Fibroblast of gingiva (primary cell): ENCODE measurements at places on chromosomes 6 and 20.

GRCh38 chr6:151349651-151350270 lies 41.6 kb downstream of the ZBTB2 start:
- DNase-seq: no peak

DNA sequence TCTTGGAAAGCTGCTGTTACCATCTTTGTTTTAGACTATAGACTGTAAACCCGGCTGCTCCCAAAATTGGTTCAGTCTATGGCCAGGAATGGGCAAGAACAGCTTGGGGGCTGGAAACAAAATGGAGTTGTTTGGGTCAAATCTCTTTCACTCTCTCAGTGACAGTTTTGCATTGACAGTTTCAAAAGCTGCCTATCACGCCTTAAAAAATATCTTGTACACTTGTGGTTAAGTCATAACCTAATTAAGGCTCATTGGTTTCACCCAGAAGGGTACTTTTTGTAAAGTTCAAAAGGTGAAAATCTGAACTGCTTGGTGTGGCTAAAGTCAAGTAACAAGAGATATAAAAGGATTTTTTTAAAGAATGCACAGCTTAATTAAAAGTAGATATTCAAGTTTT lies 76.1 kb upstream of the PRL start:
- DNase-seq: no peak

- DNase-seq: no peak
Measured at GRCh38 chr20:32482442-32483261, 102.5 kb downstream of the NOL4L start.

GRCh38 chr6:35400111-35400510 lies 52.0 kb upstream of the FANCE start:
- DNase-seq: no peak

- DNase-seq: peak; percentile 55
Measured at GRCh38 chr20:50680105-50680960, 11.0 kb downstream of the RIPOR3 start.

GRCh38 chr20:10626896-10627295 lies 46.9 kb downstream of the JAG1 start:
- DNase-seq: peak; percentile 88

- no peak for DNase-seq
Measured at GRCh38 chr6:67908379-67908778, 726.7 kb upstream of the ADGRB3 start.

DNA sequence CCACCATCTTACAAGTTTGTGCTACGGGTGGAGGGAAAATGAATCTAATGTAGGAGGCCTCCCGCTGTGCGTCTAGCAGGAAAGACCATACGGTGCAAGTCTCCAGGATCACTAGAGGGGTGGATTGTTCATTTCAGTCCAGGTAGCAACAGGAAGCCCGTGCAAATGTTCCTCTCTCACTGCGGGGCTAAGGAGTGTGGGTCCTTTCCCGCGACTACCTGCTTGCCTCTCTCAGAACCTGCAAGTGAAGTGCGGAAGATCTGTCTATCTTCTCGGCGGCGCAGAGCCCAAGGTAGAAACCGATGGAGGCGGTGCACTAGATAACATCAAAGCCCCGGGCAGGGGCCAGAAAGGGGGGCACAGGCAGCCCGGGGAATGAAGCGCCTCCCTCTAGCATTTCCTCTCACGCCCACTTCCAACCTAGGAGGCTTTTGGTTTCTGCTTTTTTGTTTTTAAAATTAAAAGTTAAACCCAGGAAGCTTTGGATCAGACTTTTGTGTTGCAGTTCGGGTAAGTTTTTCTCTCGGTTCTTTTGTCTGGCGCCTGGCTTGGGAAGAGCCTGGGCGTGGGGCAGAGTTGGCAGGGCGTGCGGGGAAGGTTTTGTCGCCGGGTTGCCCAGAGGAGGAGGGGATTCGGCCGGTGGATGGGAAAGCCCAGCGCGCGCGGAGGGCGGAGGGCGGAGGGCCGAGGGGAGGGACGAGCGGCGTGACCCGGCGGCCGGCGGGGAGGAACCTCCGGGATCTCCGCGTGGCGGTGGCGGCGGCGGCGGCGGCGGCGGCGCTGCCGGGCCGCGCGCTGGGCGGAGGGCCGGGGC lies 3.5 kb upstream of the HIVEP1 start:
- DNase-seq: peak; percentile 71

GRCh38 chr6:139303185-139303584 lies 11.4 kb upstream of the TXLNB start:
- no peak for DNase-seq

GRCh38 chr6:168355716-168356522 lies 36.3 kb upstream of the DACT2 start:
- no peak for DNase-seq

DNA sequence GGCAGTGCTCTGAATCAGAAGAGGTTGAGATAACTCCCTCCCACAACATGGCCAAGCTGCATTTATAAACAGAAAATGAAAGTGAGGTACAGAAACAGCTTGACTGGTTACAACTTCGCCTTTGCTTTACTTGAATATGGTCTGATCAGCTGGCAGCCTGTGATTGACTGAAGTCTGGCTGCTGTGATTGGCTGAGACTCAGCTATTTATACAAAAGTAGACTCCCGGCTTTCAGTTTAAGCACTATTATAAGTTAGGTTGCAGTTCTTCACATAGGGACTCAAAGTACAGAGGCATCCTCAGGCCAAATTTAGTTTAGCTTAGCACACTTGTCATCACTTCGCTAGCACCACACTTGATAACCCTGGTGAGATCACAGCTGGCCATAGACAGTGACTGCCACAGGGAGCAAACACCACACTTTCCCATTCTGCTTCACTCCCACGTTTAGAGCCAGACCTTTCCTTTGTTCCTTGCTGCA lies 362.6 kb downstream of the EPM2A start:
- DNase-seq: peak; percentile 25

DNA sequence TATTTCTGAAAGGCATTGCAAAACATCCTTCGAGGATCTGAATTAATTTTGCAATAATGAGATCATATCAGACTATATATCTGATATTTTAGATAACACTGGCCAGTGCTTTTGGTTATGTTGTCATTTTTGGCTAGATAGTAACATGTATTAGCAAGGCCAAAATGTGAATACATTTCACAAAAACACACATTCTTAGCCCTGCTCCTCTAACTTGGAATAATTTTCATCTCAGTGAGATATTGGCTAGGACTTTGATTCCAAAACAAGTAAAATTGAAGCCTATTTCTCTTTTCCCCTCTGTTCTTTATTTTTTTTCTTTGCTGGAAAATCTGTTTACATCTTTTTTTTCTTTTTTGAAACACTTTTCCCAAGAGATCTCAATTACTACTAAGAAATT lies 466.8 kb upstream of the CDH4 start:
- DNase-seq: no peak

DNA sequence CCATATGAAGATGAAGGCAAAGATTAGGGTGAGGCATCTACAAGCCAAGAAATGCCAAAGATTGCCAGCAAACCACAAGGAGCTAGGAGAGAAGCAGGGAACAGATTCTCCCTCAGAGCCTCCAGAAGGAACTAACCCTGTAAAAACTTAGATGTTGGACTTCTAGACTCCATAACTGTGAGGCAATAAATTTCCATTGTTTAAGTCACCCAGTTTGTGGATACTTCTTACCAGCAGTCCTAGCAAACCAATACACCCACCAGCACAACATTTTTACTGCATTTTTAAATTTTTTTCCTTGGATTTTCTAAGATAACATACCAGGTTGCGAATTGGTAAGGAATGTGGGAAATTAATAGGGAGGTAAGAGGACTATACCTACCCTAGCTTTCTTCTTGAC lies 47.8 kb upstream of the EYA4 start:
- DNase-seq: no peak

- no peak for DNase-seq
Measured at GRCh38 chr6:50966532-50966931, 147.9 kb downstream of the TFAP2B start.

GRCh38 chr6:50720623-50721022 lies 7.3 kb downstream of the TFAP2D start:
- DNase-seq: no peak

DNA sequence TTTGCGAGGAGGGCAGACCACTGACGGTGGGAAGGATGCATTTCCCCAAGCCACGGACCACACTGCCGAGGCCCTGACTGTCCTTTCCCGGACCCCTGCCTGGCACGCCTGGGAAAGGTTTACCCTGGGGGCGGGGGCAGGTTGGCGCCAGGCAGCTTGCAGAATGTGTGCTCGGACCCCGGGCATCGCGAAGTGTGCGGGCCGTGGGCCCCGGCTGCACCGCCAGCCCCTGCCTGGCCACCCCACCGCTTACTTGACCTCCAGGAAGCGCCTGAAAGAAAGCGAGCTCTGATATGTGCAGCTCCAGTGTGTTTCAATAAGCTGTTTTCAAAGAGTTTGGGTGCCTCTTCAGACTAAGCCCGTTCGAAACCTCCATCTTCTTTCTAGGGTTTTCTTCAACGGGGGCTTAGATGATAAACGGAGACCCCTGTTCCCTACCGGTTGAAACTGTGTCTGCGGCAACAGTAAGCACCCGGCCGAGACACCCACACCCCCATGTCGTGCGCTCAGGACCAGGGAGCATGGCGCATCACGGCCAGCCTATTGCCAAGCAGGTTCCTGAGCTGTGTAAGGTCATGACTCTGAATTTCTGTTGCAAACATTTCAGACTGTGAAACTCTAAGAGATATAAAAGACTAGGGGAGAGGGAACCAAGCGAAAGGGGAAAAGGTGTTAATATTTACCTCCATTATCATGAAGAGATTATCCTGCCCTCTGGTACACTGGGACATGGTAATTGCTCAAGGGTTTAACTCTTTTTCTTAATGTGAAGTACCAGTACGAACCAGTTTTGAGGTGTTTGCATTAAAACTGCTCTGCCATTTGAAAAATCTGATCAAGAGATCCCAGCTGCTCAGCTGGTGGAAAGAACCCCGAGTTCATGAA lies 231.2 kb upstream of the FOXQ1 start:
- no peak for DNase-seq

DNA sequence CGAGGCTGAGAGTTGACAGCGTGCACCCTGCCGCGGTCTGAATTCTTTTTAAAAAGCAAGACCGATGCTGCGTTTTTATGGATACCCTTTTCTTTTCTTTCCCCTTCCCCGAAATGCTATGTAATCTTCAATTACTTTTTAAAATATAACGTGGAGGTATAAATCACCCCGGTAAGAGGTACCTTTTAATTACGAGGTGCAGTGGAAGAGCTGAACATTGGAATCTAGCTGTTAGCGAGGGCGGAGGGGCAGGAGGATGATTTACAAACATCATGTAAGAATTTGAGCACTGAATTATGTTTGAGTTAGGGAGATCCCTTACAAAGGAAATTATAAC lies 1.2 kb downstream of the EYA2 start:
- DNase-seq: no peak

GRCh38 chr20:48395816-48396546 lies 431.8 kb downstream of the PREX1 start:
- DNase-seq: no peak

- no peak for DNase-seq
Measured at GRCh38 chr20:33474097-33474873, 15.6 kb upstream of the CBFA2T2 start.

GRCh38 chr6:148915810-148916209 lies 169.0 kb downstream of the UST start:
- DNase-seq: no peak

DNA sequence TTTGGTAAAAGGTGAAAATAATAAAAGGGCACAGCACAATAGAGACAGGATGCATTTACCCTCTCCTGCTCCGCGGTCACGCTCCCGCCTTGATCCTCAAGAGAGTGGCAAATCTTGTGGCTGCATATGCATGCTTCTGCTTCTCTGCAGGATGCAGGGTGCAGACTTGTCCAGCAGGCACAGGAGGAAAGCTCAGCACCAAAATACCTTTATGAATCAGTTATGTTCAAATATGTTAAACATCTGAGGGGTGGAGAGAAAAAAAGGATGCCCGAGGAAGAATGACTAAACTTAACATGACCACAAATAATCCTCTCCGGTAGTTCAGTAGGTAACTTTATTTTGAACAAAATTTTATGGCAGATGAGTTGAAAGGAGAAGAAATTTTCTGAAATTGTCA lies 366.1 kb upstream of the SOX4 start:
- DNase-seq: no peak

DNA sequence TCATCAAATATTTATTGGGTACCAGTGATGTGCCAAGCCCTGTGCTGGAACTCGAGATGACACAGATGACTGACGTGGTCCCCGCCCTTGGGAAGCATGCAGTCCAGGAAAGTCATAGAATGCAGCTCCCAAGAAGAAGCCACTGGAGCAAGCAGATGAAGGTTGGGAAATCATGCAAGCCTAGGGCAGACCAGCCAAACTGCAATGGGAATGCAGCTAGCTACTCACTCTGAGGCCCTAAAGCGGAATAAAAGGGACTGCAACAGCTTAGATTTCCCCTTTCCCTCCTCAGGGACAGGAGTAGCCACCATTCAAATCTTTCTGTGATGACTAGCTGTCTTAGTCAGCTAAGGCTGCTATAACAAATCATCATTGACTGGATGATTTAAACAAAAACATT lies 152.2 kb downstream of the MAFB start:
- no peak for DNase-seq

GRCh38 chr6:108873251-108873650 lies 25.0 kb downstream of the ARMC2 start:
- DNase-seq: no peak

- no peak for DNase-seq
Measured at GRCh38 chr6:20632696-20633095, 98.4 kb downstream of the CDKAL1 start.

DNA sequence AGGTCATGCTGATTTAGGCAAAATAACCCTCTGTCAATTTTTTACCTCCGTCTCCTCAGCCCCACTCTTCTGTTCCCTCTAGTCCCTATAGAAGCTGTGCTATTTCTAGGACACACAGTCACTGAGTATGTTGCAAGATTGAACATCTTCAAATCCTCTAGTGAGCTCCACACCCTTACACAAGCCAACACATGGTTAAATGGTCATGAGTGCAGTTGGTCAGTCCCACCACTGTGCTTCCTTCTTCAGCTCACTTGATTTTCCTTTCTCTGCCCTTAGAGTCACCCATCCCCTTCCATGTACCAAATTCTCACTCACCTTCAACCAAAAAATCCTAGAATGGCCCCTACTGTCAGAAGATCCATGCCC lies 48.2 kb upstream of the F13A1 start:
- no peak for DNase-seq

GRCh38 chr6:42021847-42022754 lies 28.2 kb upstream of the TAF8 start:
- peak; percentile 72 for DNase-seq

GRCh38 chr6:117469356-117469755 lies 13.1 kb upstream of the DCBLD1 start:
- DNase-seq: no peak

DNA sequence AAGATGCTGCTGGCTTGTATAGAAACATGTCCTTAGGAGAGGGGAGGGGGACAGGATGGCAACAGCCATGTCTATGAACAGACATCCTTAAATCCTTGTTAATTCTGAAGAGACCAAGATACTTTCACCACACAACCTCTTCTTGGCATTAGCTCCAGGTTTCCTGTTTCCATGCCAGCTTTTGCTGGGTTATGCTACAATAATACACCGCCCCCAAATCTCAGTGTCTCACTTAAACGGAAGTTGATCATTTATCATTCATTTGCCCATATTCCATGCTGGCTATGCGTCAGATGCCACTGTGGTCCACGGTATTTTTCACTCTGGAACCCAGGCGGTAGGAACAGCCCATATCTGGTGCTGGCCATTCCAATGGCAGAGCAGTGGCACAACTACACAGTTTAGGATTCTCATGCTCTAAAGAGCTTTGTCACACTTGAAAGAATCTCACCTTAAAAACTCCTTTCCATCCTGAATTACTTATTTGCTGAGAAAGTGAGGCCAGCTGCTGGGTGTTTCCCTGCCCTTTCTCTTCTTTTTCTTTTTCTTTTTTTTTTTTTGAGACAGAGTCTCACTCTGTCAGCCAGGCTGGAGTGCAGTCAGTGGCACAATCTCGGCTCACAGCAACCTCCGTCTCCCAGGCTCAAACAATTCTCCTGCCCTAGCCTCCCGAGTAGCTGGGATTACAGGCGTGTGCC lies 3.7 kb upstream of the RNASET2 start:
- DNase-seq: no peak
